SJSA1 (cell line): ENCODE measurements at places on chromosomes 16 and 17. TPM values are rescaled to one million over a fixed set of nuclear protein-coding genes. Genes with fewer than 3 reads are reported as not detected.

DNA sequence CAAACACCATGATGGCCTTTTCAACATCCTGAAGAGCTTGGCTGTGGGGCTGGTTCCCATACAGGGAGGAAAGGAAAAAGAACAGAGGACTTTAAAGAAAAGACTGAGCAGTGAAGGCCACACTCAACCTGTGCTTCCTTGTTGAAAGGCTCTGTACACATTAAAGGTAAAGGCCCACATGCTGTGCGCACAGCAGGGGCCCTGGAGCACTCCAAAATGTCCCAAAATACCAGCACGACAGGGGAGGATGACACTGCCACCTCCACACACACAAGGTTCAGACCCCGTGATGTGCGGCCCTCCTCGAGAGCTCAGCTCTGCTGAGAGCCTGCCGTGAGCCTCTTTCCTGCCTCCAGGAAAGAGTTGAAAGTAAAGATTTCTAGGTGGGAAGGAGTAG lies 36.5 kb downstream of the FANCA start:
- DNase-seq = no peak

Gene RNF112
- total RNA-seq = not detected in 2 replicates

GRCh38 chr17:72448019-72448418 lies 327.2 kb downstream of the SOX9 start:
- no peak for DNase-seq

Gene BIRC5
- total RNA-seq = 301 and 370 TPM in 2 replicates

Gene DDX19B
- 39.6 and 55.9 TPM in 2 replicates for total RNA-seq

Gene AANAT
- total RNA-seq = not detected in 2 replicates

DNA sequence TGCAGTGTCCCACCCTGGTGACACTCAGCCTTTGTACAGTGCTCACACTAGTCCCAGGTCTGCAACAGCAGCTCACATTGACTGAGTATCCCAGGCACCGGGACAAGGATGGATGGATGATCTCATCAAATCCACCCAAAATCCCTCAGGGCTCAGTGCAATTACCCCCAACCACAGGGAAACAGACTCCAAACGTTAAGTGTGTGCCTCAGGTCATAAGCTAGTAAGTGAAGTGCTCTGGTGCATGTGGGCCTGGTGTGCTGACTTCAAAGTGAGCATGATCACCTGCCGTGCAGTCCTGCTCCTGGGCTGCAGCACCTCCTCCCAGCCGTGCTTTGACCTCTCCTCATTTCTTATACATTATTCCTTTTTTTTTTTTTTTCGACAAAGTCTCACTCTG lies 31.2 kb upstream of the CD300E start:
- DNase-seq = no peak

DNA sequence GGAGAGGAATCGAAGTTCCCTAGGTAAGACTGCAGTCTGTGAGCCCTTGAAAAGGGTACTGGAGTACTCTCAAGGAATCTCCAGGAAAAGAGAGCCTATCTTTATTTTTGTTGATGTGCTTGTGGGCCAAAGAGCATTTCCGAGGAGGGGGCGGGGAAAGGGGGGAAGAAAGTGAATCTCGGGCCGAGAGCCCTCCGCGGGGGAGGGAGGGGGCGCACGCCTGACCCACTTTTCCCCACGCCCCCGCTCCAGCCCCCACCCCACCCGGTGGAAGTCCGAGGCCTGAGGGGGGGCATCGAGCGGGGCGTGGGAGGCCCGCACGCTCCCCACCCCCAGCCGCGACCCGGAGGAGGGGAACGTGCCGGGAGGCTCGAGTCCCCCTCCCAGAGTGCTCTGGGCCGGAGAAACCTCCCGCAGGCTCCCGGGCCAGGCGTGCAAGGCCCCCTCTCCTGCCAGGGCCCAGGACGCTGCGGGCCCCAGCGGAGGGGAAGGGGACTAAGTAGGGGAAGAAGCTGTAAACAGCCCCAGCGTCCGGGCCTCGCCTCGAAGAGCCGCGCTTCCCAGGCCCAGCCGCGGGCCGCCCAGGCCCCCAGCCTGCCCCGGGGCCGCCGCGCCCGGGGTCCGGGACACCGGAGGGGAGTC lies 444 bp downstream of the HELZ start:
- DNase-seq = peak; percentile 69

GRCh38 chr17:49567104-49567521 lies 8.6 kb upstream of the NXPH3 start:
- no peak for DNase-seq

DNA sequence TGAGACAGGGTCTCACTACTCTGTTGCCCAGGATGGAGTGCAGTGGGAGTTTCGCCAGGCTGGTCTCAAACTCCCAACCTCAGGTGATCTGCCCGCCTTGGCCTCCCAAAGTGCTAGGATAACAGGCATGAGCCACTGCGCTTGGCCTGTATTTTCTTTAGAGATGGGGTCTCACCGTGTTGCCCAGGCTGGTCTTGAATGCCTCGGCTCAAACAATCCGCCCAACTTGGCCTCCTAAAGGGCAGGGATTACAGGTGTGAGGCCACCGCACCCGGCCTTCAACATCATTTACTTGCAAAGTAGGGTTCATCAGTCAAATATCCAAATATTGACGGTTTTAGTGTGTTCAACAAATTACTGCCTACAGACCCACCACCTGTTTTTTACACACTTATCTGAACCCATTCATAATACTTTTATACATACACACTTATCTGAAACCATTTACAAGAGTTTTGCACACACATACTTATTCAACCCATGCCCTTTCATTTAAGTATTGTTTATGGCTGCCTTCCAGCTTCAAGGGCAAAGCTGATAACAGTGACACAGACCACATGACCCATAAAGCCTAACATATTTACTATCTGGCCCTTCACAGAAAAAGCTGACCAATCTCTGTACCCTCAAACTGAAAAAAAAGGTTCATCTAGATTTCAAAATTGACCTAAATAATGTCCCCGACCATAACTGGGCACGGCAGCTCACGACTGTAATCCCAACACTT lies 11.9 kb downstream of the TMEM170A start:
- no peak for DNase-seq

Gene KRT17
- total RNA-seq = 3,176 and 3,345 TPM in 2 replicates

Gene CACNG5
- not detected in 2 replicates for total RNA-seq

Gene SLC38A8
- total RNA-seq = not detected in 2 replicates

DNA sequence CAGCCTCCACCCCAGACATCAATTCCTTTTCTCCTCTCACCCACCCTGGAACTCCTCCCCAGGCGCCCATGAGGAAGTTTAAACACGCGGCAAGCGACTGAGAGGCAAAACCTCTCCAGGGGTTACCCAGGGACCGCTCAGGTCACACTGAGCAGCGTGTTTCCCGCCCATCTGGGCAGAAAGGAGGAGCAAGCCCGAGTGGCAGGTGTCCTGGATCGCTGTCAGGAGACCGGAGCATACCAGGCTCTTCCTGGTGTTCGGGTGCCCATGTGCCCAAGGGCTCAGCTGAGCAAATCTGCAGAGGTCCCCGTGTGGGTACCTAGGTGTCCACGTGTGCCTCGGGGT lies 491 bp downstream of the SLC25A19 start:
- DNase-seq = no peak

Gene SLC5A2
- not detected in 2 replicates for total RNA-seq

DNA sequence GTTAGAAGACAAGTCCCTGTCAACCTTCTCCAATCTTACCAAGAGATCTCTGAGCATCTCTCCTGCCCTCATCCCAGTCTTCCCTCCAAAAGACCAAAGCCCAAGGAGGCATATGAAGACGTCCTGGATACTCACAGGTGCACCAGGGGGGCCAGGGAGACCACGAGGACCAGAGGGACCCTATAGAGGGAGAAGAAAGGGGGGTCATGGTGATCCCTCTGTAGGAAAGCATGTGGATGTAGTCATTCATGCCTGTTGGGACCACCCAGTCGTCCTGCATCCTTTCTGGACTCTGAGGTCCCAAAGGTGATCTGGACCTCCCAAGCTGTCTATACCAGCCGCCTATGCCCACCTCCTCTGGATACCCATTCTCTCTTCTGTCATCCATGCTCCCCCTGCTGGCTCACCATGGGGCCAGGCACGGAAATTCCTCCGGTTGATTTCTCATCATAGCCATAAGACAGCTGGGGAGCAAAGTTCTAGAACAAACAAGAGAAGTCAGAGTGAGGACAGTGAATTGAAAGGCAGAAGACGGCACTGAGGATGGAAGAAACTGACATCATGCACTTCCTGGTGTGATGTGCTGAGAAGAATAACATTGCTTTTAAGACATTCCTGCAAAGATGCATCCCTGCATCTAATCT lies 3.3 kb downstream of the COL1A1 start:
- DNase-seq = peak; percentile 97

GRCh38 chr17:77488531-77489238 lies 347.9 kb downstream of the SEC14L1 start:
- no peak for DNase-seq

GRCh38 chr17:26807024-26807423 lies 486.9 kb upstream of the WSB1 start:
- DNase-seq = no peak

GRCh38 chr16:89811321-89811720 lies 5.1 kb downstream of the FANCA start:
- DNase-seq = no peak

Gene MYH3
- total RNA-seq = 0.13 and 0.66 TPM in 2 replicates

- no peak for DNase-seq
Measured at GRCh38 chr17:57356719-57357391, 100.5 kb downstream of the MSI2 start.

GRCh38 chr17:2978991-2979390 lies 84.4 kb downstream of the OR1D5 start:
- DNase-seq = no peak

DNA sequence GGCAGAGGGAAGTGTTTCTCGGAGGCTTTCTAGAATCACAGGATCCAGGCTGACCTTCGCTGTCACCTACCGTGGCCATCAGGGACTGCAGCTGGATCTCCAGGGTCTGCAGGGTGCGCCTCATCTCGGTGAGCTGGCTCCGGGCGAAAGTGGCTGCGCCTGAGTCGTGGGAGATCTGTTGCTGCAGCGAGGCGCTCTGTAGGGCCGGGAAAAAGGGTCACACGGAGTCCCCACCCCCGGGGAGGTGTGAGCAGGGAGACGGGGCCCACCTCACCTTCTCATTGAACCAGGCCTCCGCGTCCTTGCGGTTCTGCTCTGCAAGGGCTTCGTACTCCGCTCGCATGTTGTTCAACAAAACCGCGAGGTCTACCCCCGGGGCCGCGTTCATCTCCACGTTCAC lies 2.9 kb downstream of the KRT28 start:
- DNase-seq = no peak

- DNase-seq = no peak
Measured at GRCh38 chr16:739560-740458, 988 bp downstream of the CIAO3 start.

Gene ZNF594
- 4.5 and 6.9 TPM in 2 replicates for total RNA-seq

GRCh38 chr16:10305912-10306311 lies 79.9 kb upstream of the ATF7IP2 start:
- no peak for DNase-seq

Gene TSNAXIP1
- total RNA-seq = 0.03 and 1.00 TPM in 2 replicates

Gene CCL1
- total RNA-seq = not detected in 2 replicates

DNA sequence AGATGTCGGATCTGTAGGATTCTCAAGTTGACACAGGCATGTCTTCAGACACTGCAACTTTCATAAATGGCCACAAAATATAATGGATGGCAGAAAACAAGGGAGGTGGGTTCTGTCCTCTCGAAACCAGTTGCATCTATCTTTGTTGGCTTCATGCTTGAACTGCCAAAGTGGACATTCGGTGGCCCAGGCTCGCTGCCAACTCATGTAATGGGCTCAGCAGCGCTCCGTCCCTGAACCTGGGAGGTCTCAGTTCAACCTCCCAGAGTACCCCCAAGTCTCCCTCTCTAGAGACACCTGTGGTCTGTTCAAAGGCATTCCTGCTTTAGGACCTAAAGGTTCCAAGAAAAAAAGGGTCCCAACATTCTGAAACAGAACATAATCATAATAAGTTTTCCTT lies 71.9 kb downstream of the NXN start:
- no peak for DNase-seq

Gene STX1B
- 0.05 and 0.06 TPM in 2 replicates for total RNA-seq

GRCh38 chr17:64254755-64255154 lies 8.3 kb downstream of the TEX2 start:
- no peak for DNase-seq

Gene CCL7
- total RNA-seq = not detected in 2 replicates

Gene CA7
- not detected in 2 replicates for total RNA-seq

Gene CCL11
- total RNA-seq = not detected in 2 replicates

GRCh38 chr17:5695480-5695879 lies 111.2 kb upstream of the NLRP1 start:
- no peak for DNase-seq
